MG63 (cell line): ENCODE measurements at places on chromosomes 3 and 15.

DNA sequence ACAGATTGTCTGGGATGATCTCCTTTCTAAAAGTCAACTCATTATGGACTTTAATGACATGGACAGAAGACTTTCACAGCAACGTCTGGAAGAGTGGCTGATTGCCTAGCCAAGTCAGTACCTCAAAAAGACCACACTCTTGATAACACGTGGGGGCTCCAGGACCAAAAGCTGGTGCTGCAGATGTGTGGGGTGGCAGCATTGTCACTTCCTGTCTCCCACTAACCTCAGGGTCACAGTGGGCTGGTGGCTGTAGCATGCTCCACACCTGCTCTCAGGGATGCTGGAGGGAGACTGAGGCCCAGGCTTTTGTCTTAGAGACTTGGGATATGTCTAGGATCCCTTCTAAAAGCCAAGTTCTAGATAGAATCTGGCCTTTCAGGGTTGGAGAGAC, 118.1 kb downstream of the APBA2 start:
- no peak for DNase-seq

DNA sequence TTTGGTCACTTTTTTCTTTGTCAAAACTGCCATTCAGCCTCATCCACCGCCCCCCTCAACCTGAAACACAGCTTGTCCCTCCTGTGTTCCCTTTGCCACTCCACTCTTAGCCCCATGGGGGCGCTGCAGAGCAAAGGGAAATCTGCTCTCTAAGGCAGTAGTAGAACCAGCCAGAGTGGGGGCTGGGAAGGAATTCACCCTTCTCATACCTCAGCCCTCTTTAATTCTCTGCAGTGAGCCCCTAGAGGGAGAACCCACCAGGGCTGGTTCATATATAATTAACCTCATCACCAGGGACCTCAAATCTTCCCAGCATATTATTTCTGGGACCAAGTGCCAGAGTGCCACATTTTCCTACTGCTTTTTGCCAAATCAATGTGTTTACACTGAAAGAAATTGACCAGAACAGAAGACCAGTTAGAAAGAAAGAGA, 2.8 kb upstream of the BCL6 start:
- peak; percentile 84 for DNase-seq

DNA sequence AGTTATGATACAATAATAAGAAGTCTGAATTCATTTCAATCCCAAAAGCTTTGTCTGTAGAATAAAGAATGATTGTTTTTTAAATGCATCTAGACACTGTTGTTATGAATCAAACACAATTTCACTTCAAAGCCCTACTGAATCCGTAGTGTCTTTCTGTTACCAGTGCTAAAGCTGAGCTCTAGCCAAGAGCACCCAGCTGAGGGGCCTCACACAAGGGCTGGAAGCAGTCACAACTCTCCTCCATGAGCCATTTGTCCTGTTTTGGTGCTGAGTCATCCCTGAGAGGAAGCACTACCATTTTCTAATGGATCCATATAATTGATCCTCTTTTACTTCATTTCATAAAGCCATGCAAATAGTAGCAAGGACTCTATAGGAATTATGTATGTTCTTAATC, 158.2 kb upstream of the ANKRD28 start:
- no peak for DNase-seq

- DNase-seq, result peak; percentile 68
These were observed 10.5 kb downstream of the ACOX2 start for GRCh38 chr3:58526515-58526957.

GRCh38 chr3:192434186-192434585, 293.2 kb downstream of the FGF12 start:
- no peak for DNase-seq

GRCh38 chr3:58419780-58420507, 13.7 kb downstream of the PDHB start:
- no peak for DNase-seq

GRCh38 chr3:150447631-150448465, 39.8 kb downstream of the TSC22D2 start:
- DNase-seq, result no peak

- DNase-seq, result no peak
These were observed 25.6 kb upstream of the RHO start for GRCh38 chr3:129502641-129503408.

GRCh38 chr3:102348904-102349303, 85.9 kb upstream of the ZPLD1 start:
- no peak for DNase-seq

GRCh38 chr3:58999134-58999773, 50.6 kb downstream of the CFAP20DC start:
- DNase-seq, result no peak

DNA sequence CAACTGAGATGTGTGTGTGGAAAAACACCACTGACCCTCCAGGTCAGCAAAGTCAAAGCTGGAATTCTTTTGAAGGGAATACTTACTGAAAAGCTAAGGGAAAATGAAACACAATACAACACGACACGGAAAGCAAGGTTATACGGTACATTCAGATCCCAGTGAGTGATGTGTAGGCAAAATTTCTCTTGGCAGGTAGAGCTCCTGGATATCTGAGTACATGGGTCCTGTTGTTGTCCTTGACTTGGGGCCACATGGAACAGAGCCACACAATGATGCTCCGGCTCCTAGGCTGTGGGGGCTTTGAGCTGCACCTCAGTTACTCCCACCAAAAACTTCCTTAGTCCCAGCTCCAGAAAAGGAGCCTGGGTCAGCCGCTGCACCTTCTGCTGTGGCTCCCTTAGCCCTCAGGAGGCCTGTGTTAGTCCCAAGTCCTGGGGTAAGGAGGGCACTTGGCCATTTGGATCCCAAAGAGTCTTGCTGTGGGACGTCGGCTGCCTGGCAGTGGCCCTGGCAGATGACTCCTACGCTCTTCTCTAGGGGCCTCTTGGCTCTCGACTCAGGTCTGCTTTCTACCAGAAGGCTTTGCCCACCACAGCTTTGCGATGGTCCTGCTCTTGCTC, 95.6 kb downstream of the ADCY5 start:
- no peak for DNase-seq

GRCh38 chr3:45208586-45208985, 17.5 kb downstream of the TMEM158 start:
- DNase-seq, result no peak

- DNase-seq, result no peak
These were observed 8.5 kb downstream of the TBC1D2B start for GRCh38 chr15:78069052-78069414.

DNA sequence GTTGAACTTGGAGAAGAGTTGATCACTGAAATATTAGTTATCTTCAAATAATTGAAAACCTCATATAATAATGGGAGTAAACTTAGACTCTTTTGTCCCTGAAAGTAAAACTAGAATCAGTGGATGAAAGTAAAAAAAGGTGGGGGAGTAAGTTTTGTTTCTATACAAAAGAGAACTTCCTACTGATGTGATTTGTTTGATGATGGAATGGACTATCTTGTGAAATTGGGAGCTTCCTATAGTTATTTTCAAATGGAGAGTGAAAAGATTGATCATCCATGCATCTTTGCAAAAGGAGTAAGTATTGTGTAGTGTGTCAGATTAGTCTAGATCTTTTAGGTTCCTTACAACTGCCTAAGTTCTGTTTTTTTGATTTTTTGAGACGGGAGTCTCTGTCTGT, 28.4 kb downstream of the SPRED1 start:
- DNase-seq, result no peak

DNA sequence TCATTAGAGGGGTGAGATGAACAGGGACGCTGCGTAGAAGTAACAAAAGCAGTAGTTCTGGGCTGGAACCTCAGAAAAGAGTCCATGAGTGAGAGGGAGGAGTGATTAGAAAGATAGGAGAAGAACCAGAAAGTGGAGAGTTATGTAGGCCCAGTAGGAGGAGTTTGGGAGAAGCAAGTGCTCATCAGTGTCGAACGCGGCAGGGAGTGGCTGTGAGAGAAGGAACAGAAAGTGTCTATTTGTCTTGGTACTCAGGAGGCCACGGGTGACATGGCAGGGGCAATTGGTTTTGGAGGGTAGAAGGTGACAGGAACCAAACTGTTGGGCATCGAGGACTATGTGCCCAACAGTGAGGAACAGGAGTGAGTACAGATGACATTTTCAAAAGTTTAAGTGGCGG, 1.3 kb upstream of the INSYN1 start:
- DNase-seq, result no peak

DNA sequence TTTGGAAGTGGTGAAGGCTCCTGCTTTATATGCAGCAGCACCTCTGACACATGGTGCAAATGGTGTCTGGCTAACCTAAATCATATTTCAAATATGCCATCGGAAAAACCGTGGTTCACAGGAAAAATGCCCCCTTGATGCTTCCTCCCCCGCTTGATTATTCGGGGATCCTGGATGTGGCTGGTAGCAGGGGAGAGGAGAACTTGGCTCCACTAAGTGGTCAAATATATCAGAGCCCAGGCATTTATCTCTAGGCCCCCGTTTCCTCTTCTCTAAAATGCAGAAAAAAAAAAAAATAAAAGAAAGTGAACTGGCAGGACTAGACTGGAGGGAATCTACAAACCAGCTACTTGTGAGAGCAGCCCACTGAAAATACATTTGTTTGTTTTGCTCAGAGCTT, 18.2 kb upstream of the ATP2B2 start:
- no peak for DNase-seq

GRCh38 chr15:43511012-43511885, 6.2 kb upstream of the MAP1A start:
- no peak for DNase-seq

- no peak for DNase-seq
These were observed 99.3 kb upstream of the CHRNA7 start for GRCh38 chr15:31930967-31931366.

- no peak for DNase-seq
These were observed 45.4 kb upstream of the CTDSPL start for GRCh38 chr3:37816271-37816670.

- DNase-seq, result no peak
These were observed 770.4 kb upstream of the ARPP21 start for GRCh38 chr3:34868935-34869334.

GRCh38 chr3:181932039-181932438, 220.3 kb downstream of the SOX2 start:
- DNase-seq, result no peak

- peak; percentile 33 for DNase-seq
These were observed 1.7 kb downstream of the MEIS2 start for GRCh38 chr15:37098468-37099318.

- no peak for DNase-seq
These were observed 7.0 kb downstream of the USP8 start for GRCh38 chr15:50431204-50431603.

- DNase-seq, result no peak
These were observed 42.4 kb upstream of the ETV5 start for GRCh38 chr3:186151077-186151971.

DNA sequence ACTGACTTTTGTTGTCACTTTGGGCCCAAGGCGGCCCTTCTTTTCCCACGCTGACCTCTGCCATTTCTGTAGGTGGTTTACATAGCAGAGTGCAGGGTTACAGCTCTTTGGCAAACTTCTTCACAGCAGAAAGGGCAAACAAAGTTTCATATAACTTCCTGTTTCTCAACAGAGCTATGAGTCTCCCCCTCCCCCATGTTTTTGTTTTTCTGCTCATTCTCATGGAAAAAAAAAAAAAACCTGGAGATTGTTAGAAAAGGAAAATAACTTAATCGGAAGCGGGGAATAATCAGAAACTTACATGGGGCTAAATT, 342.0 kb upstream of the NR2F2 start:
- no peak for DNase-seq

GRCh38 chr3:129315223-129315997, 36.7 kb downstream of the HMCES start:
- DNase-seq, result peak; percentile 50

GRCh38 chr3:63015614-63016309, 140.5 kb upstream of the CADPS start:
- no peak for DNase-seq

DNA sequence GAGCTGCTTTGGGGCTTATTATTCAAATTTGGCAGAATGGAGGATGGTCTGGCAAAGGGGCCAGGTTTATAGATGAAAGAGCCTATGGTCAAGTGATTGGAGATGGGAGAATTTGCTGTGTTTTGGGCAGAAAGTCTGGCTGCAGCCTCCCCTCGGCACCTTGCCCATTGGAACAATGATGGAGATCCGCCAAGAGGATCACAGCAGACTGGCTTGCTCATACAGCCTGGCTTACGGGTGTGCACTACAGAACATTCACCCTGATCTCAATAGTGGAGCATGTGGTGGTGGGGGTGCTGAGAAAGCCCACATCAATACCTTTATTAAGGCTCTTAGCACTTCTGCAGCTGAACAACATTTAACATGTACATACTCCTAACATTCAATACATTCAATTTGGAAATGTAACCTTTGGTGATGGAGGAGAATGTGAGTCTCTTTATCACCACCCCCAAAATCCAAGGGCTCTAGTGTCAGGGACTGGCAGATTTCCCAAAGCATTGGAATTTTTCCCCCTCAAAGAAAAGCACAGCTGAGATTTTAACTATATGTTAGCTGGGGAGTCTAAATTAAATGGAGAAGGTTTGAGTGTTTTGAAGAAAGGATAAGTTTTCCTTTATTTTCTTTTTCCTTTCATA, 118.4 kb upstream of the TMC3 start:
- DNase-seq, result peak; percentile 89
